Choroid plexus epithelial cell (primary cell): ENCODE measurements at places on chromosomes 7 and 10.

- no peak for DNase-seq
Measured at GRCh38 chr7:101129603-101130117, 2.8 kb downstream of the SERPINE1 start.

DNA sequence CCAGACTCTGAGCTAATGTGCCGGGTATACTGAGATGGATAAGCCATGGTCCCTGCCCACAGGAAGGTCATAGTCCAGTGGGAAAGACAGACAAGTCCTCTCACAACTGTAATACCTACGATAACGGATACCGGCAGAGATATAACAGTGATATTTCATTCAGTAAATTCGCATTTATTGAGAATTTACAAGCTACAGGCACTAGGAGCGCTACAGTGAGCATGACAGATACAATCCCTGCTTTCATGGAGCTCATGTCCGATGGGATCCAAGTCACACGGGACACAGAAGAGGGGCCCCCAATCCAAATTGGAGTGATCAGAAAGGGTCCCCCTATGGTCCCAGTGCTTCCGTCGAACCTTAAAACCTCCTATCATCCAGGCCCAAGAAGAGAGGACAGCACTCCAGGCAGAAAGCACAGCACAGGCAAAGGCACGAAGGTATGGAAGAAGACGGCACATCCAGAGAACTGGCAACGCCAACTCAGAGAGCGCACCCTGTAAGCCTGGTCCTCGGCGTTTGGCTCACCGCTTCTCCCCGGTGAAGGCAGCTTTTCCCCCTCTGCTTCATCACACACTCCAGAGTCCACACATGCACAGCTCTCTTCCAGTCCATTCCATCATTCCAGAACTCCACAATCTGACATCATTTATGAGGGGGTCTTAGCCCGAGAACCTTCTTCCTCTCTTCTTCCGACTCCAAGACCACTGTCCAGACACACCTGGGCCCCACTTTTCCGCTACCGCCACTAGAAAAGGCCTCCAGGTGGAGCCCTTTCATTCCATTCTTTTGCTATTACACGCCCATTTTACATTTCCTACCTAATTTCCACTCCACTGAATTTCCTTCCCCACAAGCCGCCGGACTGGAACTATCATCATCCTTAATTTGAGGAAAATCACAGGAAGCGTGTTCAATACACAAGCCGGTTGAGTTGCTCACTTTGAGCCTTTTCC, 47.8 kb upstream of the NKX2-3 start:
- DNase-seq = no peak

- DNase-seq = no peak
Measured at GRCh38 chr7:4878336-4879335, 4.9 kb downstream of the RADIL start.

GRCh38 chr10:9301148-9301547, 1246.7 kb downstream of the GATA3 start:
- DNase-seq = peak; percentile 8

DNA sequence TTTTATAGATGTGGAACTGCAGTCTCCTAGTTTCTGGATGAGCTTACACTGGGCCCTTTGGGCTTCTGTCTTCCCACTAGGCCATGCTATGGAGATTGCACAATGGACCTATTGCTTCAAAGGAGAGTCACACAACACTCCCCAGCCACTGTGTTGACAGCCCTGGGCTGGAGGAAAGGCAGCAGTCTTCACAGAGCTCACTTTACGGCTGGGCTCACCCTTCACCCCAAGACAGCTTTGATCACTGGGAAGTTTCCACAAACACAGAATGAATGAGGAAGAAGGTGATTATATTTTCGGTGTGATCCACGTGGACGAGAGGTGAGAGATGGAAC, 92.7 kb upstream of the GDF10 start:
- DNase-seq = peak; percentile 76

DNA sequence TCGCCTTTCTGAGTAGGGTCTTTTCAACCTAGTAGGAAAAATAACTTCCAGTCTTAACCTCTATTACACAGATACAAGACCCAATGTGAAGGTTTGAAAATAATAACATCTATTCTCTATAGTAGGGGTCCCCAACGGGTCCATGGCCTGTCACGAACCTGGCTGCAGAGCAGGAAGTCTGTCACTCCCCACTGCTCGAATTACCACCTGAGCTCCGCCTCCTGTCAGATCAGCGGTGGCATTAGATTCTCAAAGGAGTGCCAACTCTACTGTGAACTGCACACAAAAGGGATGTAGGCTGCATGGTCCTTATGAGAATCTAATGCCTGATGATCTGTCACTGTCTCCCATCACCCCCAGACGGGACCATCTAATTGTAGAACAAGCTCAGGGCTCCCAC, 7.4 kb downstream of the YWHAG start:
- no peak for DNase-seq

- DNase-seq = no peak
Measured at GRCh38 chr7:68984306-68984705, 614.0 kb upstream of the AUTS2 start.

- no peak for DNase-seq
Measured at GRCh38 chr10:29537799-29538198, 97.0 kb downstream of the SVIL start.

DNA sequence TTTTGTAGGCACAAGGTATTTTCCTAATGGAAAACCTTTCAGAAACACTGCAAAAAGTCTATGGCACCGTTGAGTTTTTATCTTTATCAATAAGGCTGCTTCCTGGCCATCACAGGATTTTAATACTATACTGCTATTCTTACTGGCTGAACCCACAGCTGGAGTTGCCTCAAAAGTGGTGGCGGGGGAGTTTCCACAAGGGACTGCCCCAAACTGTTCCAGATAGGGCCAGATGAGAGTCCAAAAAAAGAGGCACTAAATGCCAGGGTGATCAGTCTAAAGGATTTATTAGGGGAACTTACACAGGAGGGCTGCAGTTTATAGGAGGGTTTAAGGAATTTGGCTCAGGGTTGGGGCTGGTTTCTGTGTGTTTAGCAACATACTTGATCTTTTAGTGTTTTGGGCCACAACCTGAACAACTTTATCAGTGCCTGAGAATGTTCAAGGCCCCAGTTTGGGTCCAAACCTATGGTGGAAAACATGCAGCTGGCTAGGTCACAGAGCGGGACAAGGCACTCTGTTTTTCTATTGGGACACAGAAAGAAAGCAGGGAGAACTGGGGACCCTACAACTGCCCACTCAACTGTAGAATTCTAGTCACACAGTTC, 41.4 kb downstream of the STAM start:
- no peak for DNase-seq

- no peak for DNase-seq
Measured at GRCh38 chr10:69457771-69458237, 6.5 kb downstream of the TSPAN15 start.

GRCh38 chr7:142910481-142910880, 23.1 kb downstream of the TRPV5 start:
- DNase-seq = no peak

DNA sequence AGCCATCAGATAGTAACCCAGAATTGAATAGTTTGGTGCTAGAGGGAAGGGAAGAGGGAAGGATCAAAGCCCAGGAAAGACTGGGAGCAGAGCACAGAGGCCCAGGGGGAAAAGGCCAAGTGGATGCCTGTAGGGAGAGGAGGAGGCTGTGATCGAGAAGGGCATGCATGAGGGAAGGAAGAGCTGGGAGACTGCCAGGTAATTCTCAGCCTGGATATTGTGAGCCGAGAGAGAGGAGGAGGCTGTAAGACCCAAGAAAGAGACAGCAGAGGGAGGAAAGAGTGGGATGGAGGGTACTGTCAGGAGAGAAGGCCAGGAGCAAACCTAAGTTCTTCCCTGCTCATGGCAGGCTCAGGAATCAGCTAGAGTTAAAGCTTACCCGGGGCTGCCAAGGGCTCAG, 178.2 kb downstream of the CCDC3 start:
- DNase-seq = no peak

DNA sequence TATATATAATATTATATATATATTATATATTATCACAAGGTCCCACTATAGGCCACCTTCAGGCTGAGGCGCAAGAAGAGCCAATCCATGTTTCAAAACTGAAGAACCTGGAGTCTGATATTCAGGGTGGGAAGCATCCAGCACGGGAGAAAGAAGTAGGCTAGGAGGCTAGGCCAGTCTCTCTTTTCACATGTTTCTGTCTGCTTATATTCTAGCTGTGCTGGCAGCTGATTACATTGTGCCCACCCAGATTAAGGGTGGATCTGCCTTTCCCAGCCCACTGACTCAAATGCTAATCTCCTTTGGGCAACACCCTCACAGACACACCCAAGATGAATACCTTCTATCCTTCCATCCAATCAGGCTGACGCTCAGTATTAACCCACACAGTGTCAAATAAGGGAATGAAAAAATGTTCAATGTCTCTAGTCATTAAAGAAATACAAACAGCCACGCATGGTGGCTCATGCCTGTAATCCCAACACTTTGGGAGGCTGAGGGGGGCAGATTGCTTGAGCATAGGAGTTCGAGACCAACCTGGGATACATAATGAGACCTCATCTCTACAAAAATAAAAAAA, 135.4 kb upstream of the PCBD1 start:
- no peak for DNase-seq

DNA sequence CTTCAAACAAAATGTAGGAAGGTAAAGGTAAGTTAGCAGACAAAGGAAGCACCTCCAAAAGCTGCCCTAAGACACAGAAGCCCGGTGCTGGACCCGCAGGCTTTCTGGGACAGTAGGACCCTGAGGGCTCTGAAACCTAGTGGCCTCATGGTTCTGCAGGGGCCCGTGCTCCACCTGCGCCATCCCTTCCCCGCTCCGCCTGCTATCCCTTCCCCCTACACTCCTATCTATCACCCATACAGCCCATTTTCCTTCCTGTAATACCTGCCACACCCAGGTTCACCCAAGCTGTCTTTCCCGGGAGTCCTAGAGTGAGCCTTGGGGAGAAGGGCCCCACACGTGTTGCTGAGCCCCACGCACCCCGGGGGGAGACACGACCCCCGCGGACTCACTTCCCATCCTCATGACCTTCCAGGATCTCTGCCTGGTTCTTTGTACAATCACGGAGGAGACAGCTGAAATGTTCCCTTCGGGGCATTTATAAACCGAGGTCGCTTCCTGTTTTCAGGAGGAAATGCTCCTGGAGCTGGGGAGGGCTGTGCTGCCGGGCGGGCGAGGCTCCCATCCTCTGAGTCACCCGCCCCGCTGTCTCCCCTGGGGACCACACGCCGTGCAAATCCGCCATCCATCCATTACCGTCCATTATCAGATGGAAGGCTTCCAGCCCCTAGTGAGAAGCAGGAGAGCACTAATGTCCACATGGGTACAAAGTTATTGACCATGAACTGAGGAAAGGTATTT, 251.7 kb upstream of the PITRM1 start:
- DNase-seq = peak; percentile 84

DNA sequence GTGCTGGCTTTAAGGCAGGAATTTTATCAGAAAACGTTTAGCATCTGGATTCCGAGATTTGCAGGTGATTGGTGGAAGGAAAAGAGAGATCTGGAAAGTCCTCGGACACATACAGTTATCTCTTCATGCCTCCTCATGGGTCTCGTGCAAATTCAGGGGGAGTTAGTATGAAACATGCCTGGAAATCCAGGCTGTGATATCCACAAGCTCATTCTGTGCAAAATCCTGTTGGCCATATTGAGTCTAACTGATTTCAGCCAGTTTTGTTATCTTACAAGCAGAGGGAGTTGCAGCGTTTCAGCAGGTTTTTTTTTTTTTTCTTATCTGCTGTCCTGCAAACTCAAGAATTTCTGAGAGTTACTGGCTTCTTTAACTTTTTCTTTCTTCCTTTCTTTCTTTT, 411.5 kb downstream of the GALNT17 start:
- peak; percentile 17 for DNase-seq

GRCh38 chr10:35347121-35347562, 10.8 kb downstream of the CCNY start:
- no peak for DNase-seq

GRCh38 chr7:1862560-1862959, 192.5 kb downstream of the ELFN1 start:
- DNase-seq = peak; percentile 19

- no peak for DNase-seq
Measured at GRCh38 chr7:130393101-130393561, 12.8 kb downstream of the CPA1 start.

DNA sequence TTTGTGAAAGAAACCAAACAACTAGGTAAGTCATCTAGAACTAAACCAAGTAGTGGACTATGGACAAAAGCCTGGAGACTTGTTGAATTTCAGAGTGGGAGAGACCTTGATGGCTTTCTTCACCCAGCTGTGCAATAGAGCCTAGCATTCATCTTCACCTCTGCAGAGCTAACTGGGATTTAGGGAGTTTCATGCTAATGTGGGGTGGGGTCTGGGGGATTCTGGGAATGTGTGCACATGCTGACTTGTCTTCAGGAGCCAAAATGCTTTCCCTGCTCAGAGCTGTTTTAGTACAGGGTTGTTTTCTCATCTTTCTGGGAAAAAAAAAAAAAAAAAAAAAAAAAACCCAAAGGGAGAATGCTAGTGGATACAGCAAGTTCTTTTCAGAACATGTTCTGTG, 81.3 kb upstream of the ARHGAP21 start:
- DNase-seq = no peak

- no peak for DNase-seq
Measured at GRCh38 chr10:125002423-125003145, 60.7 kb downstream of the ZRANB1 start.

DNA sequence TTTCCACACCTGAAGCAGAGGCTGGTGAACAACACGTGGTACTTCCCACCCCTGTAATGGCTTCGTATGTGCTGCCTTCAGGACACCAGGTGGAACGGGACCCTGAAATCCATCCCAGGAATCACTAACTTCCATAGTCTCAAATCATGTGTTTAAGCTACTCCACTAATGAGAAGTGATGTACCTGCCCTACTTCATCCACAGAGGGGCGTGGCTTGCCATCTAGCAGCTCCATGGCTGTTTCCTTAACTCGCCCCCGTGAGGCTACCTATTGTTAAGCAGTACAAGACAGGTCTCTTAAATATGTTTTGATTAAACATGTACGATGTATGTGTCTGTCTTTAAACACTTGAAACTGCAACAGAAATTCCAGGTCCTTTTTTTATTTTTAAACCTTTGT, 31.8 kb downstream of the ARL3 start:
- DNase-seq = no peak

DNA sequence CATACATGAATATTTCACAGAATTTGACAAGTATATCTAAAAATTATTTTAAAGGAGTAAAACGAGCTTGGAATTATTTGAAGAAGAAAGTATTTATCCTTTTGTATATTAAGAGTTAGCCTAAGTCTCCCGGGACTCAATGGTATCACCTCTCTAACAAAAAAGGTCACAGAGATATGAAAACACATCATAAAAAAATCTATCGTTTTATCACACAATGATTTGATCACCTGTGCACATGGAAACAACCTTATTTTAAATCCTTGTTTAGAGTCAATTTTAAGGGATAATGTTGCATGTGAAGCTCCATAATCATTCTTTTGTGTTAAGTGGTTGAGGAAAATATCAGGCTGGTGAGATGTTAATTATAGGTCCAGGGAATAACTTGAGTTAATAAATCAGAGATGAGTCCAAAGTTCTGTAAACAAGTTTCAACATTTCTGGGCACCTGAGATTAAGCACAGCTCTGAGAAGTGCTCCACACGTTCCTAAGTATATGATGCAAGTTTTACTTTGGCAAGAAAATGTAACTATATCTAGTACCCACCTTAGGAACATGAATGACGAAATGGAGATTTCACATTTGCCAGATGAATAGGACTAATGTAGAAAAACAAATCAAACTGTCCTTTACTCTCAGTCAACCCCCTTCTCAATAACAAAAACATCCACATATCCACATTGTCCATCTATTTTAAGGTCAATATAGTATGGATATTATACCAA, 148.5 kb upstream of the AKR1E2 start:
- peak; percentile 95 for DNase-seq

- DNase-seq = peak; percentile 16
Measured at GRCh38 chr7:16136896-16137295, 284.4 kb downstream of the CRPPA start.

GRCh38 chr7:134126146-134126545, 994 bp upstream of the LRGUK start:
- DNase-seq = no peak
